ENCODE measurements at places on chromosomes 2 and 18.

DNA sequence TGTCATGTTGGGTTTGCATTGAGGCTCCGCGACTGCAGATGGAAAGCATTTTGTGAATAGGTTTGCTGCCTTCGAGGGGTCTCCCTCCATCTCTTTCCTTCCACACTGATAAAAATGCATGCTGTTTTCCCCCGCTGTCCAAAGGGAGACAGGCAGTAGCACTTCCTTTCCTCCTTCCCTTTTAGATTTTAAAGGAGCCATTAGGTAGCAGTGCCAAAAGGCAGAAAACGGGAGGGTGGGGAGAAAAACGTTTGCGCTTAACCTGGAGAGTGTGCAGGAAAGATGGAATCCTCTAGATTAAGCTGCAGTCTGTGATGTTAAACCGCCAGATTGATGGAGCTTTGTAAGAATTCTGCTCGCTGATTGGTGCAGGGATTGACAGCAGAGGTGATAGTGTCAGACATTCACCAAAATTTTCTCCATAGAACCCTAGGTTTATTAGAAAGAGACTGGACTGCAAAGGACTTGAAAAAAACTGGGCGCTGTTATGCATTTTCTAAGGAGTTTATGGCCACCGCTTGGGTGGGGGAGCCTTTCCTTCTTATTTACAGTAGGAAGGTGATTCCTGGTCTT is 688 bp downstream of the MAPRE2 start:
- H3K27me3 ChIP-seq = no peaks in the 10 kb centered on the region
- peaks cover 54% of the 10 kb centered on the region for H3K4me1 ChIP-seq
- H3K27ac ChIP-seq = peak overlapping the region; percentile 89
- DNase-seq = no peak
- peak overlapping the region; percentile 76 for H3K4me3 ChIP-seq

DNA sequence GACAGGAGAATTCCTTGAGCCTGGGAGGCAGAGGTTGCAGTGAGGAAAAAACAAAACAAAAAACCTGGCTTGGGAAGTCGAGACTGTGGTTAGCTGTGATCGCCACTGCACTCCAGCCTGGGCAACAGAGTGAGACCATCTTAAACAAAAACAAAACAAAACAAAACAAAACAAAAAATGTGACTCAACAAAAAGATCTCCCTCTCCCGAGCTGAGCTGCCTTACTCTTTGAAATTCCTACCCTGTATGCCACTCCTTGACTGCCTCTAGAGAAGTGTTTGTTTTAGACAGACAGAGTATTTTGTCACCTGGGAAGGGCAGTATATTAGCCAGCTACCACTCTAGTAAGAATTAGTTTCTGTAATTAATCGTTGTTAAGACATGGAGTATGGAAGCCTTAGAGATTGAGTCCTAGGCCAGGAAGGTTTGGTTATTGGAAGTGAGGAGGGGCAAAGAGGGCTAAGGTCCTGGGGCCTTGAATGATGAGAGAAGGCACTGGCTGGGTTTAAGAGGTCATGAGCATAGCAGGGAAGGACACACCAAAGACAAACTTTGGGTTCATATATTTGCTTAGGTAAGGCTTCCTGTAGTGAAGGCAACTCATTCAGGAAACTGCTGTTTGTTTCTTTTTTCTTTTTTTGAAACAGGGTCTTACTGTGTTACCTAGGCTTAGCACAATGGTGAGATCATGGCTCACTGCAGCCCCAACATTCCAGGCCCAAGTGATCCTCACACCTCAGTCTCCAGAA is 56.0 kb downstream of the HAUS1 start:
- no peak overlapping the region for H3K27ac ChIP-seq
- no peaks in the 10 kb centered on the region for H3K36me3 ChIP-seq
- H3K4me1 ChIP-seq = no peaks in the 10 kb centered on the region
- H3K27me3 ChIP-seq = no peaks in the 10 kb centered on the region

- H3K4me1 ChIP-seq = no peaks in the 10 kb centered on the region
- no peak overlapping the region for H3K4me3 ChIP-seq
- H3K36me3 ChIP-seq = peaks cover 99% of the 10 kb centered on the region
- no peak for DNase-seq
Measured at GRCh38 chr2:178761759-178762371, 45.4 kb downstream of the TTN start.

GRCh38 chr2:151410485-151410834 is 758 bp downstream of the RIF1 start:
- H3K4me3 ChIP-seq = peak overlapping the region; percentile 83
- no peaks in the 10 kb centered on the region for H3K27me3 ChIP-seq
- peaks cover 12% of the 10 kb centered on the region for H3K4me1 ChIP-seq
- DNase-seq = no peak

DNA sequence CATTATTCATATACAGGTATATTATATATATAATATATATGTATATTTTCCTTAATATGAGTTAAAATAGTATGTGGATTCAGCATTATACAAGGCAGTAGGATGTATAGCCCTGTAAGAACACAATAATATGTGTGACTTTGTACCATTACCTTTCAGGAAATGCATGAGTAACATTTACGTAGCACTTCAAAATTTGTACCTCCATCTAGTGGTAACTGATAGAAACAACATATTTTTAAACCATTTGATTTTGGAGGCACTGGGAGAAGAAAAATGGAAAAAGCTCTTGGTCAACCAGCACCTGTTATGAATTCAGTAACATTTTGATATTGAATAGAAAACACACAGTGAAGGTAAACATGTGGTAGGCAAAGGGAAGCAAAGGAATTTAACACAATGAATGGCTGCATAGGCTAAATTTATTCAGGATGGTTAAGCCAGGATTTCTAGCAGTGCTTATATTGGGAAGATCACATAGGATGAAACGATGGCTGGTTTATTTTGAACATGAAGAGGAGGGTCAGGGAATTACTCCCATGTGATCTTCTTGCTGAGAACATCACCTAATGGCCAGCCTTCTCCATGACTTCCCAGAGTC is 565.5 kb downstream of the CCDC85A start:
- H3K36me3 ChIP-seq = no peaks in the 10 kb centered on the region
- no peak for DNase-seq
- H3K27me3 ChIP-seq = no peaks in the 10 kb centered on the region
- H3K4me1 ChIP-seq = no peaks in the 10 kb centered on the region
- no peak overlapping the region for H3K4me3 ChIP-seq

- no peak for DNase-seq
- H3K4me3 ChIP-seq = no peak overlapping the region
- no peaks in the 10 kb centered on the region for H3K36me3 ChIP-seq
- no peaks in the 10 kb centered on the region for H3K4me1 ChIP-seq
- no peaks in the 10 kb centered on the region for H3K27me3 ChIP-seq
Measured at GRCh38 chr2:113806217-113806913, 49.9 kb upstream of the SLC35F5 start.

- no peaks in the 10 kb centered on the region for H3K36me3 ChIP-seq
- H3K4me3 ChIP-seq = no peak overlapping the region
- no peak for DNase-seq
Measured at GRCh38 chr18:68498636-68499035, 216.3 kb downstream of the TMX3 start.

DNA sequence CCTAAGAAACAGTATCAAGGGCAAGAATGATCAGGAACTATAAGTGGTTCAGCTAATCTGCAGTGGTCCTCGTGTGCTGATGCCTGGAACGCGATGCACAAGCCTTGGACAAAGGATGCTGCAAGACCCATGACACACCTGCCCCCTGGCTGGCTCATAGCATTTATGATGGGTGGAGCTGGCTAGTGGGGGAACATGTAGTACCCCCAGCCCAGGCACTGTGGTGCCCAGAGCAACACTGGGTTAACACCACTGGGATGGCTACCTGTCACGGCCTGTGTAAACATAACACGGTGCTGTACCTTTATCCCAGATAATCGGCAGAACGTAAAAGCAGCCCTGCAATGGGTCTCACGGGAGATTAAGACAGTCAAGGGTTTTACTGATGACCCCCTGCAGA is 60.3 kb upstream of the PEX13 start:
- no peak overlapping the region for H3K27ac ChIP-seq
- H3K4me1 ChIP-seq = no peaks in the 10 kb centered on the region
- no peak overlapping the region for H3K4me3 ChIP-seq
- peaks cover 4% of the 10 kb centered on the region for H3K36me3 ChIP-seq

DNA sequence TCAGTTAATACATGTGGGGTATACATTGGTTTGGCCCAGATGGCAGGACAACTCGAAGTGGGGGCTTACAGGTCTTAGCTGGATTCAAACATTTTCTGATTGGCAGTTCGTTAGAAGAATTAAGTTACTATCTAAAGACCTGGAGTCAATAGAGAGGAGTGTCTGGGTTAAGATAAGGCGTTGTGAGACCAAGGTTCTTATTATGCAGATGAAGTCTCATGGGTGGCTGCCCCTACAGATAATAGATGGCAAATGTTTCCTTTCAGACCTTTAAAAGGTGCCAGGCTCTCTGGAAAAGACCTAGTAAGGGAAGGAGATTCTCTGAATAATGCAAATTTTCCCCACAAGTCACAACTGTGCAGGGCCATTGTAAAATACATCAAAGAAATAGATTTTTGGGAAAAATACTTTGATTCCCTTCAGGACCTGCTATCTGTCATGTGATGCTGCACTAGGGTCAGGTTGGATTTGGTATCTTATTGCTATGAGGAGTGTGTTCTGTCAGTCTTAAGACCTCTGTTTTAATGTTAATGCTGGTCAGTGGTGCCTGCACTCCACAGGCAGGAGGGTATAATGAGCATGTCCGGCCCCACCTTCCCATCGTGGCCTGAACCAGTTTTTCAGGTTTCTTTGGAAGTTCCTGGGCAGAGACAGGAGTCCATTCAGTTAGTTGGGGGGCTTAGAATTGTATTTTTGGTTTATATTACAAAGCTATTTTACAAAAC is 14.3 kb upstream of the MC5R start:
- H3K27me3 ChIP-seq = no peaks in the 10 kb centered on the region
- H3K36me3 ChIP-seq = no peaks in the 10 kb centered on the region
- no peak overlapping the region for H3K4me3 ChIP-seq
- H3K4me1 ChIP-seq = no peaks in the 10 kb centered on the region
- no peak overlapping the region for H3K27ac ChIP-seq
- no peak for DNase-seq

DNA sequence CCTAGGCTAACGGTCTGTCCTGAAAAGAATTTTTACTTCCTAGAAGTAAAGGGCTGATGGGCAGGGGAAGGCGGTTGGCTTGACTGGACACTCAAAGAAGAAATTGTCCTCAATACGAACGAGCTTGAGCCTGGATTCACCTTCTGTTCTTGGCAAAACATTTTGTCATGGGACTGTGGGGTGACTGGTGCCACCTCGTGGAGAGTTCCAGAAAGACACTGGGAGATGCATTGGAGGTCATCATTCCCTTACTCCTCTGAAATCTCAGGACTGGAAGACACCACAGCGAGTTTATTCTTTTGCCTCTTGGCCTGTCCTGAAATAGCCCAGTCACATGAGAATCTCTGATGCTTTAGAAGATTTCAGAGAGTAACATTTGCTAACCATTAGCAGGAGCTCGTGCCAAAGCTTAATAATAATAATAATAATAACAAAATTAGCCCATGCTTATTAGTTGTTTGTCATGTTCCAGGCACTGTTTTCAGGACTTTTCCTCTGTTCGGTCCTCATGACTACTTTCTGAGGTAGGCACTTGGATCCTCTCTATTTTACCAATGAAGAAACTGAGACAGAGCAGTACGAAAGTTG is 44.5 kb downstream of the TMEM182 start:
- DNase-seq = peak; percentile 64
- H3K27me3 ChIP-seq = no peaks in the 10 kb centered on the region
- no peak overlapping the region for H3K4me3 ChIP-seq
- peak overlapping the region; percentile 37 for H3K27ac ChIP-seq
- H3K4me1 ChIP-seq = no peaks in the 10 kb centered on the region

- H3K27ac ChIP-seq = no peak overlapping the region
- no peaks in the 10 kb centered on the region for H3K36me3 ChIP-seq
- no peaks in the 10 kb centered on the region for H3K4me1 ChIP-seq
- no peak for DNase-seq
Measured at GRCh38 chr2:204899983-204900382, 354.7 kb downstream of the PARD3B start.

GRCh38 chr18:76554547-76555222 is 59.6 kb upstream of the ZNF516 start:
- no peaks in the 10 kb centered on the region for H3K36me3 ChIP-seq
- H3K27ac ChIP-seq = no peak overlapping the region
- peak; percentile 18 for DNase-seq
- no peak overlapping the region for H3K4me3 ChIP-seq

- no peak overlapping the region for H3K4me3 ChIP-seq
- H3K27ac ChIP-seq = no peak overlapping the region
- H3K27me3 ChIP-seq = no peaks in the 10 kb centered on the region
- H3K36me3 ChIP-seq = no peaks in the 10 kb centered on the region
- DNase-seq = no peak
Measured at GRCh38 chr2:31397094-31397493, 17.4 kb downstream of the XDH start.

DNA sequence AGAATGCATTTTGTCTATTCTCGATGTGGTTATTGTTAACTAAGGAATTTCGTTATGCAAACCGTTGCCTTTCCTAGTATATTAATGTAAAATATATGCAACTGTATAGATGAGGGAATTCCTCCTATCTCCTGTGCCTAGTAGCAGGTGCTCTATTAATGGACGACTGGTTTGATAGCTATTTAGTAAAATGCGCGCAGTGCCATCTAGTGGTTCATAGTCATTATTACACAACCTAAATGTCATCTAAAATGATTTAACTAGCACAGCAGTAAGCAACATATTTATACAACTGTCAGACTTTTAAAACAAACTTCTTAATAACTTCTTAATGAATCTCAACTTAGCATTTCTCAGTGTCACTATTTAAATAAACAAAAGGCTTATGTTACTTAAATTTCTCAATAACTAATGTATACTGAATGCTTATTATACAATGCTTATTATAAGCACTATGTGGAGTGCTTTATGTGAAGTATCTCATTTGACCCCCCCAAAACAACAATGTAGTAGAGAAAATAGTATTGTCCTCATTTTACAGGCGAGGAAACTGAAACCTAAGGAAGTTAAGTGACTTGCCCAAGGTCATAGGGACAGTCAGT is 77.9 kb downstream of the DTNA start:
- H3K4me3 ChIP-seq = no peak overlapping the region
- H3K27ac ChIP-seq = no peak overlapping the region
- no peaks in the 10 kb centered on the region for H3K4me1 ChIP-seq
- H3K36me3 ChIP-seq = no peaks in the 10 kb centered on the region
- DNase-seq = no peak
